CD4-positive, alpha-beta T cell treated with Interleukin-4 for 4 hours (primary cell): ENCODE measurements at places on chromosomes 12 and 14.

- no peak for DNase-seq
These were observed 55.5 kb upstream of the BDKRB2 start for GRCh38 chr14:96149131-96149530.

- no peak for DNase-seq
These were observed 149.1 kb downstream of the BMP4 start for GRCh38 chr14:53807542-53807941.

GRCh38 chr12:49060237-49061156, at the start of gene KMT2D:
KMT2D (minus strand) TSS chr12:49060794; CDS start chr12:49055324, 5,470 bp downstream.
- DNase-seq: peak; percentile 89

DNA sequence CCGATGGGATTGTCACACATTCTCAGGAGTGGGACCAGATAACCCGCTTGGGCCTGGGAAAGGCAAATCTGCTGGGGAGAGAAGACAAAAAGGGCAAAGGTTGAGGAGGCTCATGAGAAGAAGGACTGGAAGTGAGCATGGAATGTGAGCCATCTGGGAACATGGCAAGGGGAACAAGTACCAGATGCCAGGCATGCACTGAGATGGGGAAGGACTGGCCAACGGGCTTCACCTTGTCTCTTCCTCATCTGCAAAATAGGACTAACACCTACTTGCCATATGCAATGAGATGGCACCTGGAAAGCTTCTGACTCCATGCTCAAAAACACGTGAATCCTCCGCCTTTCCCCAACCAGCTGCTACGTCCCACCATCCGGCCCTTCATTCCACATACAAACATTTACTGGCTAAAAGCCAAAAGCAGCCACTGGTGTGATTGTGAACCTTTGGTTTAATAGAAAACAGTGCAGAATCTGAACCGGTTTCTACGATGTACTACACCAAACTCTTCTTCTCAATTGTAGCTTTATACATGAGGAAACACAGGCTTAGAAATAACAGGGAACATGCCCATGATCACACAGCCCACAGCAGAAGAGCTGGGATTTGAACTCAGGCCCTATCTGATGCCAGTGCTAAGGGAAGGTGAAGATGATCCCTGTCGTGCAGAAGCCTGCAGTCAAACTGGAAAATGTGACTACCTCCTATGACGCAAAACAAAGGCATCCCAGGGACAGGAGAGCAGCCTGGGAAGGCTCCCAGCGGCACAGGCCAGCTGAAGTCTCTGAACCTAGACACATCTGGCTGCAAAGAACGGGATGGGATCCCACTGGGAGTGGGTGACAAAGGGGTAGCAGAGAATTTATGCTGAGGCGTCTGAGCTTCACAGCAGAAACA, 112.1 kb downstream of the TTC7B start:
- DNase-seq: no peak

DNA sequence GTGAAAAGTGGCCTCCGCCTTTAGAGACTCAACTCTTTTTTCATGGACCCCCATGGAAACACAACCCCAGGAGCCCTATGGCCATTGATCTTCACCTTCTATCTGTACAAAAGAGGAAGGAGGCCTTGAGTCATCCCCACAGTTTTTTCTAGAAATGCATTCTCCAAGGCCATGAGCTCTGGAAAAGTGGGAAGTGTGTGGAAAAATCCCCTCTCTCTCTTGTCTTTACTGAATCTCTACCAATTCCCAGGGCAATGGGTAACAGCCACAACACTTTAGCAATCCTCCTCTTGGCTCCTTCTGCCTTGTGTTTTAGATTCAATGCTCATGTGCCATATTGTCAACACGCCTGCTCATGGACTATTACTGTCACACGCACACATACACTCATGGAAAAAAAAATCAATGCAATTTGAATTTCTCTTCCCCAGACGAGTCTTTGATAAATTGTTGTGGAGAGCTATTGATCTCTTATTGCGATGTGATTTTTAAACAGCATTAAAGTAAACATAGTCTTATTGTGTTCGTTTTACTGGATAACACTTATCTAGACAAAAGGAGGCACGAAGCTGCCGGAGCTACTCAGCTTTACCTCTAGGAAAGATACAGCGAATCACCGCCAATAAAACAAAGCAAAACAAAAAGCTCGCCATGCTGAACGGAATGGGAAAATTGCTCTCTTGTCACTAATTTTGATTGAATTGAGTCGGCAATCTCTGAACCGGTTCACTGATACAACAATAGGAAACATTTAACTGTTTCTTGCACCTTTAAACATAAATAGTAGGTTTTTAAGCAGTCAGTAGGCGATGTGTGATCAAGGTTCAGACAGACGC, 260.3 kb downstream of the VRK1 start:
- DNase-seq: no peak

DNA sequence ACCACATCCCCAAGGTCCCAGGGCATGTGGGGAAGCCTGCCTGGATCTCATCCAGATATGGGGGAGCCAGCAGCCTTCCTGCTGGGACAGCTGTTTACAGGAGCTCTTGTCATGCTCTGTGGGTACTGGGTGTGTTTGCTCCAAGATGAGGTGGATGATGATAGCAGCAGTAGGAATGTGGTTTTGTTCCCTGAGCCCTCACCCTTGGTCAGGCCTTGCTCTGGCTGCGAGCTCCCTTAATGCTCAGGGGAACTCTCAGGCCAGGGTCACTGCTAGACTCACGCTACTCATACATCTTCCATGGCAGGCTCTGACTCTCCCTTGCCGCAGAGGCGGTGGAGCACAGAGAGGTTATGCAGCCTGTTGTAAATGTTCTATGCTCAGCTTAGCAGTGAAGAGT, 990.3 kb downstream of the AACS start:
- no peak for DNase-seq

- DNase-seq: peak; percentile 75
These were observed 3.6 kb downstream of the ISCU start for GRCh38 chr12:108565976-108566375.

- no peak for DNase-seq
These were observed 101.7 kb upstream of the CCDC175 start for GRCh38 chr14:59678352-59678751.

- DNase-seq: no peak
These were observed 19.7 kb downstream of the SLC41A2 start for GRCh38 chr12:104938371-104938770.

GRCh38 chr12:68633614-68634558, 23.2 kb downstream of the RAP1B start:
- no peak for DNase-seq

- no peak for DNase-seq
These were observed 41.6 kb downstream of the KANSL2 start for GRCh38 chr12:48640428-48640827.

GRCh38 chr12:131222329-131223139, 268.8 kb downstream of the ADGRD1 start:
- DNase-seq: no peak

- no peak for DNase-seq
These were observed 67.3 kb upstream of the FUT8 start for GRCh38 chr14:65345266-65345665.

GRCh38 chr14:92500491-92500941, 13.1 kb upstream of the RIN3 start:
- no peak for DNase-seq

GRCh38 chr14:56886471-56887062, 76.3 kb upstream of the OTX2 start:
- no peak for DNase-seq

- DNase-seq: no peak
These were observed 130.5 kb downstream of the ACSS3 start for GRCh38 chr12:81208187-81208911.

DNA sequence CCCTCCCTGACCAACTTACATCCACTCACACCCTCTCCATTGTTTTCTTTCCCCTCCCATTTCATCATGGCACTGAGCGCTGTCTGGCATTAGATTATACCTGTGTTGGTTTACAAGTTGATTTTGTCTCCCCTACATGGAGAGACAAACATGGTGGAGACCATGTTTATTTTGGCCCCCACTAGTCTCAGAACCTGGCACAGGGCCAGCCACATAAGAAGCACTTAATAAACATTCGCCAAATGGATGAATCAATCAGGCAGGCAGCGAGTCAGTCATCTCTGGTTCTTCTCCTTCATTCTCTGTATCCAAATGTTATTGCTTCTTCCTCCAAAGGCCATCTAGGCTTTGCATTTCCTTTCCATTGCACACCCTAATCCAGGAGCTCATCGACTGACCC, 177.4 kb downstream of the DPF3 start:
- DNase-seq: no peak

DNA sequence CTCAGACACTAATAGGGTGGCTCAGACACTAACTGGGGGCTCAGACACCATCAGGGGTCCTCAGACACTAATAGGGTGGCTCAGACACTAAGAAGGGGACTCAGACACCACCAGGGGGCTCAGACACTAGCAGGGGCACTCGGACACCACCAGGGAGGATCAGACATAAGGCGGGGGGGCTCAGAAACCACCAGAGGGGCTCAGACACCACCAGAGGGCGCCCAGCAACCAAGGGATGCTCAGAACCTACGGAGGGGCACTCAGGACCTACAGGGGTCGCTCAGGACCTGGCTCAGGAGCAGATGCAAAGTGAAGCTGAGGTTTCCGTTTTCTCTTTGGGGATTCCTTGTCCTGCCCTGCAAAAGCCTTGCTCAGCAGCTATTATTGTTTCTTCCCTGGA, 448.5 kb downstream of the TMEM121 start:
- DNase-seq: peak; percentile 54

GRCh38 chr12:99334285-99335056, 313.1 kb upstream of the GARIN6 start:
- DNase-seq: no peak

GRCh38 chr12:1594261-1595025, at the start of gene FBXL14:
FBXL14 (minus strand) TSS chr12:1594581; CDS start chr12:1594066, 515 bp downstream.
- DNase-seq: peak; percentile 95
